ENCODE measurements at places on chromosomes 16 and 17.

DNA sequence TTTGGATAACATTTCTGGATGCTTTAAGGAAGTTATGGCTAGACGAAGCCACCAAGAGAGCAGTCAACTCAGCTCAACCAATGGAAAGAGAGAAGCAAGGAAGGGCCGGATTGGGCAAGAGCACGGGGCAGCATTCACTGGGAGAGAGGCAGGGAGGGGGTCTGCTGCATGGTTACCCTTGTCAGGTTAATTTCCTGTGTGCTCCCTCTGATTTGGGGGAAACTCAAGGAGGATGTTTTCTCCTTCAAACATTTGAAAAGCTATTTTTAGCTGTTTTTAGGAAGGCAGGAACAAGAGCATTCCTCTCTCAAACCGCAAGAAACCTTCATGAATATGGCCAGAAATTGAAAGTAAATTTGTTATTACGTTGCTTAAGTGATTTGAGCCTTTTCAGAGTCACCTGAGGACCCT lies 118.5 kb upstream of the ZFHX3 start:
- DNase-seq, result no peak

GRCh38 chr17:40348562-40349476 lies 15.7 kb downstream of the GJD3 start:
- no peak for DNase-seq

DNA sequence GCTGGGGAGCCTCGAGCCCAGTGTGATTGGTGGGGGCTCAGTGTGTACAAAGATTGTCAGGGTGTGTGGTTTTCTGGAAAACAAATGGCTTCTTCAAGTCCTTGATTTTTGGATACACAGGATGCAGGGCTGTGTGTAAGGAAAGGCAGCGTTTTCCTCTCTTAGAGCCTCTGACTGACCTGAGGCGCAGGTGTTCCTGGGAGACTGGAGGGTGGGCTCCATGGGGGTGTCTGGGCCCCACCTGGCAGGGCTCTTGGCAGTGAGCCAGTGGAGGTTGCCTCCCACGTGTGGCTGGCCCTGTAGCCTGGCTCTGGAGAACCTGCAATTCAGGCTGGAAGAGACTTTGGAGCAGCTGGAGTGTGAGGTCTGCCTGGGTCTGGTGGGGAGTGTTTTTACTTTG lies 5.0 kb downstream of the FOXK2 start:
- no peak for DNase-seq

DNA sequence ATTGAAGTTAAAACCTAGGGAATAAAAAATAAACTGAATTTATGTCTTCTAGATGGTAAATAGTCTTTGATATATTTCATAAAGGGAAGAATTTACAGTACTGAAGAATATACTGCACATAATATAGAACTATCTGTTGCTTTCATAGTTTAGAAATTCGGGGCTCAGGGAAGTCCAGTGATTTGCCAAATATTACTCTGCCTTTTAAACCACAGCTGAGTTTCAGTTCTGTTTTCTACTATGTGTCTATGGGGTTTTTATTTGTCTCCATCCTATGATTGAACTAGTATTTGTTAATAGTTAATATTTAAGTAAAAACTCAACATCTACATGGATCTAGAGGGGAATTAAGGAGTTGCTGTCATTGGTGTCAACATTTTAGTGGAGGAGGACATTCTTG lies 715.0 kb upstream of the CDH8 start:
- DNase-seq, result no peak

DNA sequence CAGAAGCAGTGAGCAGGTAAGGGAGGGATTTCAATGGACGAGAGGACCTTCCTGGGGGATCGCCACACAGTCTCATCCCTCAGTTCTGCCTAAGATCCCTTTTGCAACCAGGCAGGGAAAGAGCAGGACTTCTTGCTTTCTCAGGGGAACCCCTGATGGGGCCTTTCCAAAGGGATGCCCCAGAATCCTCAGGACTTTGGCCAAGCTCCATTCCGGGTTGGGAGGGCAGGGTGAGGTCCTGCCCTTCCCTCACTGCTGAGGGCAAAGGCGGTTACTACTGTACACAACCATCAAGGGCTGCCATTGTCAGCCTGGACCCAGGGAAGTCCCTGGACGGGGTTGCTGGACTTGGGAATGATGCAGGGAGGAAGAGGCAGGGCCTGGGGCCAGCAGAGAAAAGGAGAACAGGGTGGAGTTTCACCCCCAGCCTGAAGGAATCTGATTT lies 9.7 kb downstream of the PRR29 start:
- no peak for DNase-seq

DNA sequence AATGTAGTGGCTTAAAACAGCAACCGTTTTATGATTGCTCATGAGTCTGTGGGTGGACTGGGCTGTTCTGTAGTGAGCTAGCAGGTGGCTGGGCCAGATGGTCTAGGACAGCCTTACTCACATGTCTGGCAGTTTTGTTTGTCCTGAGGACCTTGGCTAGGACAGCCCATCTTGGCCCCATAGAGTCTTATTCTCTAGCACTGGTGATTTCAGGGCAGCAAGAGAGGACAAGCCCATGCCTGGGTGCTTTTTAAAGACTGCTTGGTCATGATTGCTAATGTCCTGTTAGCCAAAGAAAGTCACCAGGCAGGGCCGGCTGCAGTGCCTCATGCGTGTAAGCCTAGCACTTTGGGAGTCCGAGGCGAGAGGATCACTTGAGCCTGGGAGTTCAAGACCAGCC lies 139.8 kb downstream of the KATNIP start:
- no peak for DNase-seq

DNA sequence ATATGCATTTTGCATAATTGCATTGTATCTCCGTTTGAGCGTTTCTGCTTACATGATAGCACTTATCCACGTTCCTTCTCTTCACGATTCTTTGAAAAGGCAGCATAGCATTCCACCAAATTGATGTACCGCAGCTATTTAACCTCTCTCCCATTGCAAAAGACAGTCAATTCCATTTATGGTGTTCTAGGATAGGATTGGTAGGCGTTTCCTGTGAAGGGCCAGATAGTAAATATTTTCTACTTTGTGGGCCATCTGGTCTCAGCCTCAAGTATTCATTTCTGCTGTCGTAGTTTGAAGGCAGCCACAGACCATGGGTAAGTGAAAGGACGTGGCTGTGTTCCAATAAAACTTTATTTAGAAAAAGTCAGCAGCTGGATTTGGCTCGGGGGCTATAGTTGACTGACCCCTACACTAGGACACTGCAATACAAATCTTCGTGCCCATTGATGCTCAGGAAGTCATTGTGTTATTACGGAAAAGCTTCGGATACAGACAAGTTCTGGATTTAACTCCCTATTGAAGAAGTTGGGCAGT lies 10.1 kb downstream of the SNX29 start:
- no peak for DNase-seq

DNA sequence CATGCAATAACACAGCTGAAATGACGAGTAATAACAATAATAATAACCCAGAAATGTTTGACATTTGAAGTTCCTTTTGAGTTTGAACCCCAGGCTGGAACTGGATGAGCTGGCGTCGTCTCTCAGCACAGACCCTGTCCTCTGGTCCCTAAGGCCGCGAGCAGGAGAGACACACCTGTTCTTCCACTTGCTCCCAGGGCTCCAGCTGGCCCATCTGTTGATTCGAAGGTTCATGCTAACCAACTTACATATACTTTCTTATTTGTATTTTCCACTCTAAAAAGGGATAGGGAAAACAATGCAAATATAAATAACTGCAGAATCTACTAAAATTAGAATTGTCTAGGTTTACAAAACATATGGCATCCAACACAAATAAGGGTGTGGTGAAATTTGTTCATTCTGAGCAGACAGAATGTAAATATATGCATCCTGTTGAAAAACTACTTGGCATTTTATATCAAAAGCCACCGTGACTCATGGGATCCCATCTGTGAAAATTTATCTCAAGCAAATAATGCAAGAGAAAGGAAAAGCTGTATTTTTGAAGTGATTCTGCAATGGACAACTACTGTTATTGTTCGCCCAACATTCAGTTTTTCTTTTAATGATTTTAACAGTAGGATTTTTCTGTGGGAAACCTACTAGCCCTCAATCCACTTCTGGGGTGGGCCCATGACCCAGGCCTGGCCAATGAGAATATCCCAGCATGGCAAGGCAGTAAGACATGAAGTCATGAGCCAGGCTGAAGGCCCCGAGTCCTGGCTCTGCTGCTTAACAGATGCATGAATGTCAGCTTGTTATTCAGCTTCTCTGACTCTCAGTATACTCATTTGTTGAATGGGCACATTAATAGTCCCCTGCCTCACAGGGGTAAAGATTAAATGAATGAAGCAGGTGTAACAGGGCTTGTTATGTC lies 13.2 kb upstream of the RGS9 start:
- no peak for DNase-seq

GRCh38 chr17:61136296-61136695 lies 263.3 kb upstream of the TBX2 start:
- DNase-seq, result no peak

- no peak for DNase-seq
These were observed 24.9 kb downstream of the HMOX2 start for GRCh38 chr16:4501071-4501478.

DNA sequence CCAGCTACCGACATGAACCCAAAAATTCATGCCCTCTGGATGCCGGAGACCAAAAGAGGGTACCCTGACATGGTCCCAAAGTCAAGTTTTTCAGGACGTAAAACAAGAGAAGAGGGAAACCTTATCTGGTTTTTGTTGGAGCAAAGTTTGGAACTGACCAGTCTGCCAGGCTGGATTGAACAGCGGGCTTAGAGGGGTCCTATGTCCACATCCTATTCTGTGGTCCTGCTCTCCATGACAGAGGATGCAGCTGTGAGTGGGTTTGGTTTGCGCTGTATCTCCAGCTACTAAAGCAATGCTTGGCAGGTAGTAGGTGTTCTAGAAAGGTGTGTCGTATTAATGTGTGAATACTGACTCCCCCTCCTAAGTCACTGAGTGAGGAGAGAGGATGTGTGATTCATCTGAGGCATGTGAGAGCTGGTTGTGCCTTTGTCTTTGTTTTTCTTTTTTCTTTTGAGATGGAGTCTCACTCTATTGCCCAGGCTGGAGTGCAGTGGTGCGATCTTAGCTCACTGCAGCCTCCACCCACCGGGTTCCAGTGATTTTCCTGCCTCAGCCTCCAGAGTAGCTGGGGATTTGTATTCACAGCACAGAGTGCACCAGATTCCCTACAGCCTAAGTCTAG lies 31.0 kb downstream of the PMM2 start:
- DNase-seq, result no peak

DNA sequence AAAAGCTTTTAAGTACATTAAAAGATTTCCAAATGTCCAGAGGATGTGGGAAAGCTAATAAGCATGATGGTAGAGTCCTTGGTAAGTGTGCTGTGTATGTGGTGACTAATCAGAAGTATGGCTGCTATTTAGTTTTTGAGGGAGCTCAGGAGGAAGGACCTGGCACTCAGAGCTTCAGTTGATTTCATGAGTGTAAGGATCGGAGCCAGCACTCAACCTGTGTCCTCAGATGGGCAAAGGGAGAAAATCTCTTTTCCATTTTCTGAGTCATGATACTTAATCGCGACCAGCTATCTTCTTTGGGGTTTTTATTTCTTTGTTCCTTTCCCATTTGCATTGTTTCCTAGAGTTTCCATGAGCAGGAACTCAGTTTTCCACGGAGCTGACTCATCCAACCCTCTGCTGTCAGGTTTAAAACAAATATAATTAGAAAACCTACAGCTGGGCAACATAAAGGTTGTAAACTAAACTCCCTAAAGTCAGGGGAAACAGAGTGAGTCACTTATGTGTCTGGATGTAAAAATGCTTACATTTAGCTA lies 125.4 kb downstream of the MAP2K6 start:
- DNase-seq, result no peak

DNA sequence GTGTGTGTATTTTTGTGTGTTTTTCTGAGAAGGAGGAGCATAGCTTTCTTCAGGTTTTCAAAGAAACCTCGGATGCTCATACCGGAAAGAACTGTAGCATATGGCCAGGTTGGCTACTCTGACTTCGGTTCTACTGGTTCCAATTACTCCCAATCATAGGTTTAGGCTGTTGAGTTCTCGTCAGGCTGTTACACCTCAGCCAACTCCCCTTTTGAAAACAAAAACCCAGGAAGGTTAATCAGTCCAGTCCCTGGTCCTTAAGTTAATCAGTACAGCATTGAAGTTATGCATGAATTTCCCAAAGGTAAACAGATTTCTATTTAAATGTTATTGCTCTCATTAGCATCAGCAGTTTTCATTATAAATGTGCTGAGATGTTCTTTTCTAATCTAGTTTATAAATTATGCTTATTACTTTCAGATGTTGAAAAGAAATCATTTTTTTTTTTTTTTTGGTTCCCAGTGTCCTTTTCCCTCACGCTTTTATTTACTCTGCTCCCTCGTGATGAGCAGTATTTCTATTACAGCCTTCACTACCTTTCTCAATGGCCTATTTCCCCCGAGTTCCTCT lies 111.0 kb downstream of the NPIPB5 start:
- DNase-seq, result no peak

DNA sequence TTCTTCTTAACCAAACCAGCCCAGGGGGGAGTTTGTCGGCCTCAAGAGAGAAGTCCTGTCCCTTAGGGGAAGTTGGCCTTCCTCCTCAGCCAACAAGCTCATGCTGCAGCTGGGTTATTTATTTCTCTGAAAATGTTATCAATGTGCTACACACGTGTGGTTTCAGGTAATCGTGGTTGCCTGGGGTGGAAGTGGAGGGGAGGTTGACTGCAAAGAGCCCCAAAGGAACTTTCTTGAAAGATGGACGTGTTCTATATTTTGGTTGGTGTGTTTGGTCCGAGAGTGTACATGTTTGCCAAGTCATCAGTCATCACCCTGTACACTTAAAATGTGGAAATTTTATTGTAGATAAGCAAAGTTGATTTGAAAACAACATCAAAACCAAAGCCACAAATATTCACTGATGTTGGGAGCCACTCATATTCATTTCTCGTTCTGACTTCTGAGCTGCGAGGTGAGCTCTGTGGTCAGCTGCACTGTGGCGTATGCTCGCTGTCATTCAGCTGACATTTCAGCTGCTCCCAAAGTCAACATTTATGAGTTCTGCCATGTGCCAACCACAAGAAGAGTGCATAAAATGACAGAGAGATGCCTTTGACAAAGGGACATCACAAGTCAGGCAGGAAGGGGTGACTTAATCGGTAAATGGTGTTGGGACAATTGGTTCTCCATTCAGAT lies 26.5 kb upstream of the ADGRG1 start:
- DNase-seq, result no peak

- no peak for DNase-seq
These were observed 37.5 kb downstream of the LGALS9 start for GRCh38 chr17:27668488-27668823.

- no peak for DNase-seq
These were observed 11.1 kb upstream of the SLC5A11 start for GRCh38 chr16:24834459-24835335.

All from activated T-helper 1 cell treated with Interleukin-2 at 50 U/mL for 16 hours (primary cell).